ENCODE measurements at places on chromosomes 16 and 17.

DNA sequence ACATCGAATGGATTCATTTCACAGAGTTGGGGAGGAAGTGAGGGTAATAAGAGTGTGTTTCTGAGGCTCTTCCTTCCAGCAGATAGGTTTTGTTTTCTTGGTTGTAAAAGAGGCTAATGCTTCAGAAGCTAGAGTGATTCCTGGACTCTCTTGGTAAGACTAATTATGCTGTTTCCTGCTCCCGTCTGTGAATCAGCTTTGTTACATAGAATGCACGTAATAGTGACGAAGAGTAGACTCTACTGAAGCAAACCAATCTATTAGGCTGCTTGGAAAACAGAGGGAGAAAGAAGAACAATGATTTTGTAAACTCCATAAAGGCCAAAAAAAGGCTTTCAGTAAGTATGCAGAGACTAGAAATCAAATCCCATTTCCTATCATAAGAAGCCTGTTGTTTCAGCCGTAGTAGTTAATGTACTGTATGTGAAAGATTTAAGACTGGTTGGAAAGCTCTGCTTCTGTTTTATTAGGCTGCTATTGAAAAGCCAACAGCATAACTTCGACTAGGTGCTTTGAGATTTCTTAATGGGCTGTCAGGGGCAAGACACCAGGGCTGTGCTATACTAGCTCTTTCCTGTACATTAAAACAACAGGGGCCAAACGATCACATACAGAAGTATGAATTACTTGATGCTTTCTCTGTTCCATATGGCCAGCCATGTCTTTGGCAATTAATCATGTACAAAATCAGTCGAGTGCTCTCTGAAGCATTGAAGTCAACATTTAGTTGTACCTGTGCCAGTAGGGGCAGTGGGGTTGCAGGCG is 219.0 kb downstream of the FTO start:
- no peak overlapping the region for H3K4me3 ChIP-seq
- H3K4me1 ChIP-seq, result peaks cover 46% of the 10 kb centered on the region
- H3K27me3 ChIP-seq, result no peaks in the 10 kb centered on the region
- no peaks in the 10 kb centered on the region for H3K36me3 ChIP-seq
- DNase-seq, result no peak

DNA sequence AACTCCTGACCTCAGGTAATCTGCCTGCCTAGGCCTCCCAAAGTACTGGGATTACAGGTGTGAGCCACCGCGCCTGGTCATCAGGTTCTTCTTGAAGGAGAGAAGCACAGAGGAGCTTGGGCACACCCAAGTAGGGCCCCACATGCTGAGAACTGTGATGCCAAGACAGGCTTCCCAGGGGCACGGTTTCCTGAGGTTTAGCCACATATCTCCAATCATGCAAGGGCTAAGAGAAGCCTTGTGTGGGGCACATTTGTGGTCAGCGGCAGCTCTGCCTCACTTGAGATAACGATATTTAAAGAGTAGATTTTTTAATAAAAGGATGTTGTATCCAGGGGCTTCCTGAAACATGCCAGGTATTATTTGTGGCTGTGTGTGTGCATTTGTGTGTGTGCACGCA is 46.9 kb downstream of the CUEDC1 start:
- H3K27ac ChIP-seq, result no peak overlapping the region
- no peaks in the 10 kb centered on the region for H3K27me3 ChIP-seq
- no peak for DNase-seq
- H3K36me3 ChIP-seq, result no peaks in the 10 kb centered on the region
- H3K4me3 ChIP-seq, result no peak overlapping the region
- no peaks in the 10 kb centered on the region for H3K4me1 ChIP-seq

GRCh38 chr17:22516861-22517636 is 824.7 kb downstream of the KCNJ18 start:
- no peak for DNase-seq
- no peak overlapping the region for H3K27ac ChIP-seq
- H3K27me3 ChIP-seq, result no peaks in the 10 kb centered on the region

- no peaks in the 10 kb centered on the region for H3K27me3 ChIP-seq
- no peaks in the 10 kb centered on the region for H3K36me3 ChIP-seq
- DNase-seq, result no peak
- H3K27ac ChIP-seq, result no peak overlapping the region
- no peak overlapping the region for H3K4me3 ChIP-seq
- H3K4me1 ChIP-seq, result no peaks in the 10 kb centered on the region
These were observed 426.6 kb upstream of the CDH11 start for GRCh38 chr16:65548470-65548869.

DNA sequence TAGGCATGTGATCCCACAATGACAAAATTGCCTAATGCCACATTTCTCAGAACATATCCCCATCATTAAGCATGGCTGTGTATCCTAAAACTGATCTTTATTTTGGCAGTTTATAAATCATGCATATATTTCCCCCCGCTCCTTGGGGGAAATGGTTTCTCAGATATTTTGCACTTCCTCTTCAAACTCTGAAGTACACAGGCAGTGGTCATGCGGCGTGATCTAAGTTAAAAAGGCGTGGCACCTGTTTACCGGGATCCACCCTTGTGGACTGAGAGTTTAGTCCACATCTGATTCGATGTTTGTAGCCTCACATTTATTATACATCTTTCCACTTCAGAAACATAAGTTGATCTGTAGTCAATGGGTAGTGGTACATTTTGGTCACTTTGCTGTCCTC is 51.4 kb downstream of the USP10 start:
- H3K4me1 ChIP-seq, result 0 out of 2 replicates have a peak, but pooled peaks cover 3% of the 10 kb centered on the region
- DNase-seq, result no peak
- H3K27ac ChIP-seq, result no peak overlapping the region
- peaks cover 39% of the 10 kb centered on the region for H3K36me3 ChIP-seq

DNA sequence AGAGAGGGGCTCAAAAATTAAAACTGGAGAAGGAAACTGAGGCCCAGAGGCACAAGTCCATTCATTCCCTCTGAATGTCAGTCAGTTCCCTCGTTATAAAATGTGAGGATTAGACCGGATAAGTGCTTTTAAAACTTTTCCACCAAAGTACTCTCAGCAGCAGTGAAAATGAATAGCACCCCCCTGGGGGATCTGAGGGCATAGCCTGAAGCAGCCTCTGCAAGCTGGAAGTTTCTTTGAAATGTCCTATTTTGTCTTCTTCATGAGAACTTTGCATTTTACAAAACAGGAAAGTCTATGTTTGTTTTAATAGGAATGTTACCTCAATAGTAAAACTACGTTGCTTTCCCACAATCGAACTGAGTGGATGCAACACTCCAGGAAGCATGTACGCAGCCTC is 273.0 kb downstream of the CEP112 start:
- no peaks in the 10 kb centered on the region for H3K36me3 ChIP-seq
- no peak overlapping the region for H3K27ac ChIP-seq
- DNase-seq, result no peak
- H3K4me1 ChIP-seq, result no peaks in the 10 kb centered on the region
- H3K27me3 ChIP-seq, result no peaks in the 10 kb centered on the region
- no peak overlapping the region for H3K4me3 ChIP-seq

- H3K27ac ChIP-seq, result no peak overlapping the region
- H3K4me3 ChIP-seq, result no peak overlapping the region
- no peak for DNase-seq
- no peaks in the 10 kb centered on the region for H3K36me3 ChIP-seq
- peaks cover 22% of the 10 kb centered on the region for H3K4me1 ChIP-seq
These were observed 4.5 kb upstream of the NME4 start for GRCh38 chr16:392450-393030.

DNA sequence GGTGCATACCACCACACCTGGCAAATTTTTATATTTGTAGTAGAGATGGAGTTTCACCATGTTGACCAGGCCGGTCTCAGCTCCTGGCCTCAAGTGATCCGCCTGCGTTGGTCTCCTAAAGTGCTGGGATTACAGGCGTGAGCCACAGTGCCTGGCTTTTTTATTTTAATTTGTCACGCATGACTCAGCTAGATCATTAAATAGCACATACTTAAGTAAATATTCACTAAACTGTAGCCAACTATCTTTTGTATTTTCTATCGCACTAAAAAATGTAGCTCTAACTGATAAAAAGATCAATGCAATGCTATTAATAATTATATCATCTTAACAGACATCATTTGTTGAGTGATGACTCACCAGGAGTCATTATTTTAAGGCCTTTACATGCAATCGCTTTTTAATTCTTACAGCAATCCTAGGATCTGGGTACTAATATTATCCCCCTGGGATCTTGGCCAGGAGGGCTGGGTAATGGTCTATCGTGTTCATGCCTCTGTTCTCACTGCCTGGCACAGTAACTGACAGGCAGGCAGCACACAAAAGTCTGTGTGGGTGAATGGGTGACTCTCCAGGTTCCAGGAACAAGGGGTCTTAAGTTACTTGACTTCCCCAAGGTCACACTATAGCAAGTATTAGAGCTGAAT is 693.5 kb upstream of the EEF2KMT start:
- H3K27ac ChIP-seq, result no peak overlapping the region
- no peaks in the 10 kb centered on the region for H3K36me3 ChIP-seq
- H3K4me1 ChIP-seq, result no peaks in the 10 kb centered on the region
- no peaks in the 10 kb centered on the region for H3K27me3 ChIP-seq
- H3K4me3 ChIP-seq, result no peak overlapping the region
- DNase-seq, result no peak

DNA sequence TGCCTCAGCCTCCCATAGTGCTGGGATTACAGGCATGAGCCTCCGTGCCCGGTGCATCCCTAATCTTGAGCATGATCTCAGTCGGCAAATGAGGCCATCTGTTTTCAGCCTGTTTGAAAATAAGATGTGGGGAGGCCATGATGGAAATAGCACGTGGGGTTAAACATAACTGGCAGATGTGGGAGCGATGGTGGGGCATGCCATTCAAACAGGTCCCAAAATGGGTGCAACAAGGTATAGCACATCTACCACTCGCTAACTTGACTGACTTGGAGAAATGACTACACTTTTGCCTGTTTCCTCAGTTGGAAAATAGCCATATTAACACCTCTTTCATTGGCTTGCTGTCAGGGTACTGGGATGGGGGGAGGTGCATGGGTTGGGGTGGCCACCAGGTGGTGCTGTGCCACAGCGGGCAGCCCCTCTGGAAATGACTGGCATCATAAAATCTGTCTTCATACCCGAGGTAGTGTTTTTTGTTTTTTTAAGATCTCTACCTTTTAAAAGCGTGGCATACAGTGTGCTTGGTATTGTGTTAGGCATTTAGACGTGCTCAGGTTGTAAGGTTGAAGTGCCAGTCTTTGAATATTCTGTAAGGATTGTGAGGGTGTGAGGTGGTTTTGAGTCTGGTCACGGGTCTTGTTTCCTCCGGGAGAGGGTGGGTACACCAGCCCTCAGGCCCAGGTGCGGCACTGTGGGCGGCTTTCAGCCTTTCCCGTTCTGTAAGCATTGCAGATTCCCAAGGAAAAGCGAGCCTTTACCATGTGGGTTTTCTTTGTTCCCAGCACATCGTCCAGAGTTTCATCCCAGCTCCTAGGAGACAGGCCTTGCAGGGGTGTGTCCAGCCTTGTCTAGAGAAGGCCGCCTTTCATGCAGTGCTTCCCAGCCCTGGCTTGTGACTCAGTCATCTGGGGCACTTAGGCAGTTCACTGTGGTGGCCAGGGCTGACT is 2.9 kb upstream of the TTYH2 start:
- peaks cover 37% of the 10 kb centered on the region for H3K4me1 ChIP-seq
- DNase-seq, result peak; percentile 77
- peaks cover 63% of the 10 kb centered on the region for H3K36me3 ChIP-seq

DNA sequence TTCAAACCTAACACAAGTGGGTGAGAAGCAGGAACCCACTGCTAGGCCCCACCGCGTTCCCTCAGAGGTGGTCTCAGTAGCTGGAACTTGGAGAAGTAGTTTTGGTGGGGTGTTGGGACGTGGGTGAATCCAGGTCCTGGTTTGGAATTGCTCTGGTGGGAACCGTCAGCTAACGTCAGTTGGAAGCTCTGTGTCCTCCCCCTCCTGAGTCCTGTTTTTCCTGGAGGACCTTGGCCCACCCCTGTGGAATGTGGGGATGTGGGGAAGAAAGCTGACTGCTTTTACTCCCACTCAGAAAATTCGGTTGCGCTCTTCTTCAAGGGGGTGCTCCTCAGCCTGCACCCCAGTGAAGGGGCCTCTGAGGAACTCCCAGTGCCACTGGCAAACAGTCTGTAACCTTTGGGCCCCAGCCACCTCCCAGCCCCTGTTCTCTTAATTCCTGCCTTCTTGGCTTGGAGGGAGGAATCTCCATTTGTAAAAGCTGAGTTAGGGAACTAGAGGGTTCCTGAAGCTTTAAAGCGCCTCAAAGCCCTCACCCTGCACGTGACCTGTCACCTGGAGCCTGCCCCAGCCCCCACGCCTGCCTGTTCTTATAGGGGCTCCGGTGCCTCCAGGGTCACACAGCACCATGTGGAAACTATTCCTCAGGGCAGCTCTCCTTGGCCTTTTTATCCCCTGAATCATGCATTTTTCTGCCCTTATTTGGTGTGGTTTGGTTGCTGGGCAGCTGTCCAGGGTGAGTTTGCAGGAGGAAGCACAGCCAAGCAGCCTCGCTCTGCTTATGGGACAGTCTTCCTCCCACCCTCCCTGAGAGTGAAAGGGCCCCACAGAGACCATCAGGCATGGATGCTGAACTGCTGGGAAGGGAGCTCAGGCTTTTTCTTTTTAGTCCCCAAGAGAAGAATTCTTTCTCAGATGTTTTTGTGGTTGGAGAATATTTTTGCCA is 16.2 kb upstream of the NAGLU start:
- no peaks in the 10 kb centered on the region for H3K27me3 ChIP-seq
- H3K36me3 ChIP-seq, result no peaks in the 10 kb centered on the region
- no peak overlapping the region for H3K27ac ChIP-seq
- DNase-seq, result no peak

- no peak for DNase-seq
- peaks cover 8% of the 10 kb centered on the region for H3K27me3 ChIP-seq
- H3K4me1 ChIP-seq, result no peaks in the 10 kb centered on the region
- H3K4me3 ChIP-seq, result no peak within 1 kb of the TSS
- no peaks in the 10 kb centered on the region for H3K36me3 ChIP-seq
- H3K27ac ChIP-seq, result no peak within 1 kb of the TSS
These were observed at the start of gene BEAN1 for GRCh38 chr16:66427036-66427860. BEAN1 (plus strand) TSS chr16:66427295; CDS start chr16:66437677, 10,382 bp downstream.

- no peak overlapping the region for H3K4me3 ChIP-seq
- H3K27ac ChIP-seq, result no peak overlapping the region
- no peak for DNase-seq
- H3K36me3 ChIP-seq, result 0 out of 2 replicates have a peak, but pooled peaks cover 4% of the 10 kb centered on the region
- no peaks in the 10 kb centered on the region for H3K4me1 ChIP-seq
These were observed 8.1 kb downstream of the NQO1 start for GRCh38 chr16:69718111-69718764.

DNA sequence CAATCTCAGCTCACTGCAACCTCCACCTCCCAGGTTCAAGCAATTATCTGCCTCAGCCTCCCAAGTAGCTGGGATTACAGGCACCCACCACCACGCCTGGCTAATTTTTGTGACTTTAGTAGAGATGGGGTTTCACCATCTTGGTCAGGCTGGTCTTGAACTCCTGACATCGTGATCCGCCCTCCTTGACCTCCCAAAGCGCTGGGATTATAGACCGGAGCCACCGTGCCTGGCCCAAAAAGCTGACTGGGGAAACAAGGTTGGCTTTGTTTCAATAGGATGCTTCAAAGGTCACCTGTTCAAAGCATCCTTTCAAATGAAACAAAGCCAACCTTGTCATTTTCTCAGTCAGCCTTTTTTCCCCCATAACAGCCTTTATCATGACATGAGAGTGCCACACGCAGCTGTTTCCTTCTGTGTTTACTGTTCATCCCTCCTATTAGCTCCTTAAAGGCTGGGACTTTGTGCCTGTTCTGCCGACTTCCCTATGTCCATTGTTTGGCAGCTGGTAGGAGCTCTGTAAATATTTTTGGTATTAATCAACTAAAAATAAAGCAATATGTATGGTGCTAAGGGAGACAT is 51.1 kb downstream of the ADAMTS18 start:
- no peaks in the 10 kb centered on the region for H3K36me3 ChIP-seq
- no peaks in the 10 kb centered on the region for H3K27me3 ChIP-seq
- H3K27ac ChIP-seq, result no peak overlapping the region
- no peak overlapping the region for H3K4me3 ChIP-seq
- H3K4me1 ChIP-seq, result no peaks in the 10 kb centered on the region

Data from DND-41 (cell line).